NCI-H1417 treated with DMSO at 0.1 percent for 48 hours (cell line): ENCODE measurements at places on chromosomes 3 and 15.

- DNase-seq = no peak
Measured at GRCh38 chr15:49731187-49732099, 110.6 kb downstream of the DTWD1 start.

- DNase-seq = no peak
Measured at GRCh38 chr15:25366058-25366457, 72.8 kb downstream of the UBE3A start.

DNA sequence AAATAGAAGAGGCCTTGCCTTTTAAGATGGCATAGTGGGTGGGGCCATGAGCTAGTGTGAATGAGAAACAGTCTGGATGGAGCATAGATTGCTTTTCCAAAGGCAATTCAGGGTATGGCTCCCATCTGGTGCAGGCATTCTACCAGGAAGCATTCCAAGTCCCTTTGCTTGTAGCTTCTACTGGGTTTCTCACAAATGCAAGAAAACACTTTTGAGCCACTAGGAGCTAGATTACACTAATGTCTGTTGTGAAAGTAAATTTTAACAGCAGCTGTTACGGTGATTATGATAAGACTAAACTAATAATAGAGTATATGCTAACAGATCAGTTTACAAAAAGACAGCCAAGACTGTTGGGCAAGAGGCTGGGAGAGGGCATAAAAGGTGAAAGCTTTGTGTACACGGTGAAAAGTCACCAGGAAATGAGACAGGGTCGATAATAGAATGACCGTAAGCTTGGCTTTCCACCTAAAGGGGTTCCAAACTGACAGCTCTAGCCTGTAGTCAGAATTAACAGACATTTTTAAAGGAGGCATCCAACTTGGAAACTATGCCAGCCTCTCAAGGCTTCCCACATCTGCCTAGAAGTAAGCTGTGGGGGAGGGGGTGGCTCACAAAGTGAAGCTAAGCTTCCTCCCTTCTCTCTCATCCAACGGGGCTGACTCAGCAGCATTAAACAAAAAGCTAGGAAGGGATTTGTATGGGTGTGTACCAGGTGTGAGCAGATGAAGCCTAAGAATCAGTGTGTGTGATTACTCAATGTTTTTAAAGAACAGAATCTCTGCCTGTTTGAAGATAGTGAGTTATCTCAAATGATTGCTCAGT lies 61.1 kb upstream of the GPD1L start:
- no peak for DNase-seq

GRCh38 chr3:172098698-172099494 lies 59.5 kb downstream of the FNDC3B start:
- no peak for DNase-seq

DNA sequence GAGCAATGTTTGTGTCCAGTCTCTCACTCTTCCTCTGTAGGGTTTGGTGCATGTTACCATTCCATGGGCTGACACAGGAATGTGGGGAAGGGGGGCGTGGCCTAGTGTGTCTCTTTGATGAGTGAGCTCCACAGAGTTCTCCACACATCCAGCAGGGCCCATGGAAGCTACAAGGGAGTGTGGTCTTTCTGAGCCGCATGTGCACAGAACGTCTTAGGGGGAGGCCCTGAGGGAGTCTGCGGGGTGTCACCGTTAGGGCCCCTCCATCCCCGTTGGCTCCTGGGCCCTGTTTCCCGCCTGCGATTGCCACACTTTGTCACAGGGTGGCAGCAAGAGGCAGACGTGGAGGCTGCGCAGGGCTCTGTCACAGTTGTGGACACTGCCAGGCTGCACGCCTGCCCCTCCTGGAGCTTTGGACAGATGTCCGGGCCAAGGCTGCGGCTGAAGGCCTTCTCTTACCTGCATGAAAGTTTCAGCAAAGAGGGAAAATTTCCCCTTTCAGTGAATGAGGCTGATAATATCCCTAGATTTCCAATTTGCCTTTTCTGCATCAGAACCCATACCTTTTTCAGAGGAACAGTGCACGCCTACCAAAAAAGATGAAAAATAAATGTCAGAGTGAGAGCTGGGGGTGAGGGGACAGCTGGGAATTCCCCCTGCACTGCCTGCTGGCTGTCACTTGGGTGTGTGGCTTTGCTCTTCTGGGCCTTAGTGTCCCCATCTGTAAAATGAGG lies 24.3 kb downstream of the CACNA2D3 start:
- no peak for DNase-seq

- no peak for DNase-seq
Measured at GRCh38 chr3:171792531-171792930, 17.8 kb downstream of the PLD1 start.

GRCh38 chr3:27628026-27628750 lies 93.9 kb downstream of the EOMES start:
- no peak for DNase-seq

GRCh38 chr15:88650556-88650955 lies 11.7 kb downstream of the ISG20 start:
- DNase-seq = no peak

GRCh38 chr3:127731546-127732289 lies 59.0 kb downstream of the ABTB1 start:
- no peak for DNase-seq

- DNase-seq = no peak
Measured at GRCh38 chr3:127291611-127292010, 3.8 kb upstream of the PRR20G start.

GRCh38 chr15:92071045-92071634 lies 217.6 kb downstream of the SLCO3A1 start:
- DNase-seq = no peak

DNA sequence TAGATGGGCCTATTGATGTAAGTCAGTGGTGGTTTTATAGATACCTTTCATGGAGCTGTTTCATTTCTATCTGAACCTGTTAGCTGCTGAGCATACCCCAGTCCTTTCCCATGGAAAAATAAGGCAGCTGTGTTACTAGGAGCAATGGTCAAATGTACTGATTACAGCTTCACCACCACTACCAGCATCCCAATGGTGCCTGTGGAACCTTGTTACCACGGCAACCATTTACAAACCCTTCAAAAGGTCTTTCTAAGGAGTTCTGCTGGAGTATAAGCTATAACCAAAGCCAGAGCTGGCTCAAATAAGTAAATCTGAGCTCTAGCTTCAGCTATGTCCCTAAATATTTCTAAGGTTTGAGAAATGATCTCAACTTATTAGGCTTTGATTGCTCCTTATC lies 133.4 kb upstream of the ACP3 start:
- DNase-seq = no peak

DNA sequence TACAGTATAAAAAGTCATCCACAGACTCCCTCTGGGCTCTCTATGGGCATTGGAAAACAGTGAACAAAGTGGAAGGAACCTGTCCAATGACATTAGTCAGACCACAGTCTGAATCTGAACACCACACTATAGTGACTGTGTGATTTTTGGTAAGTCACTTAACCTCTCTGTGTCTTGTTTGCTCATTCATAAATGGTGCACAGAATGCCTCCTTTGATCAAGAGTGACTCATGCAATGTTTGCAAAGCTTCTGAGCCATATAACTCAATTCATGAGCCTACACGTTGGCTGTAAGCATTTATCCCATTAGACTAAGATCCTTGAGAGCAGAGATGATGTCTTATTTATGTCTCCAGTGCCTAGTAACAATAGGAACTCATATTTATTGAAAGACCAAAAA lies 46.7 kb downstream of the SV2B start:
- DNase-seq = no peak

GRCh38 chr3:140332131-140332530 lies 345.7 kb upstream of the TRIM42 start:
- no peak for DNase-seq

DNA sequence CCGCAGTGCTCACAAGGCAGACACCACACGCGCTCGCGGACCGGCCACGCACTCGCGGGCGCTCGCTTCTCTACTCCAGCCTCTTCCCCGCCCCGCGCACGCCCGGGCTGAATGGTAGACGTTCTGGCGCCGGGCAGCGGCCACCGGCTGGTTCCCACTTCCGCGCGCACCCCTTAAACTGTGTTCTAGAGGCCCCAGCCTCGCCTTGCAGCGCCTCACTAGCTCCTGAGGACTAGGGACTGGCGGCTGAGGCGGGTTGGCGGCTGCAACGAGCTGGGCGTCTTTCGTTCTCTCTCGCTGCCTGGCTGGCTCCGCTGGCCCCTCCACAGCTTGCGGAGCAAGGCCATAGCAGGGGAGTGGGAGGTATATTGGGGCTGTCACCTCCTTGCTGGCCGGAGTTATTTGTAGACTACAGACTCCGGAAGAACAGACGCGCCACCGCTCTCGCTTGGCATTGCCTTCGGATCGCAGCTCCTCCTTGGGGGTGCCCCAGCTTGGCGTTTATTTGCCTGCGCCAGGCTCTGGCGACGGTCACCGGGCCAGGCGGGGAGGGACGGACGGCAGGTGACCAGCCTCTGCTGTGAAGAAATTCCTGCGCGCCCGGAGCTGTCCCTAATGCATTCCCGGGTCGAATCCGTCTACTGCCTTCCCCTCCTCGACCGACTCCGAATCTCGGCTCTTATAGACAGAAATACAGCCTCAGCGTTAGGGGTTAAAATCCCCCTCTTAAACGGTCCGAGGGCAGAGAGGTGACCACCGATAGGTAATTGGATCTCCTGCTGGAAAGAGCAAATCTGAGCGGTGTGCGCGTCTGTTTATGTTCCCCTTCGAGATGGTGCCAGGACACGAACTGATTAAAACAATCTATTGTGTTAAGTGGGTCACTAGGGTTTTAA lies 1.3 kb downstream of the GREM1 start:
- DNase-seq = no peak

- DNase-seq = no peak
Measured at GRCh38 chr3:39408493-39409372, 2.2 kb downstream of the RPSA start.

GRCh38 chr3:127339928-127340861 lies 52.3 kb upstream of the PRR20G start:
- DNase-seq = no peak

DNA sequence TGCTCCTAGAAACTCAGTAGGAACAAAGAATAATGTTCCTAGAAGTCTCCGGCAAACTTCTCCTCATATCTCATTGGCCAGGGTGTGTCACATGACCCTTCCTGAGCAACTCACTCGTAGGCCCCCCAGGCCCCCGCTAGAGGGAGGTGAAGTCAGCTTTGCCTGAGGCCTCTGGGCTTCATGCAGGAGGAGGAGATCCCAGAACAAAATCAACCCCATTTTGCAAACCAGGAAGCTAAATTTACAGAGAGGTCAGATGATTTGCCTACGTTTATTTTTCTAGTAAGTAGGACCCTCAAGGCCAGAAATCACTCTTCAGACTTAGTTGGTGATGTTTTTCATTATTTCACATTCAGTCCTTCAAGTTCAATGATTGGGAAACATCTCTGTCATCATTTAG lies 99.1 kb downstream of the SSR3 start:
- DNase-seq = no peak

DNA sequence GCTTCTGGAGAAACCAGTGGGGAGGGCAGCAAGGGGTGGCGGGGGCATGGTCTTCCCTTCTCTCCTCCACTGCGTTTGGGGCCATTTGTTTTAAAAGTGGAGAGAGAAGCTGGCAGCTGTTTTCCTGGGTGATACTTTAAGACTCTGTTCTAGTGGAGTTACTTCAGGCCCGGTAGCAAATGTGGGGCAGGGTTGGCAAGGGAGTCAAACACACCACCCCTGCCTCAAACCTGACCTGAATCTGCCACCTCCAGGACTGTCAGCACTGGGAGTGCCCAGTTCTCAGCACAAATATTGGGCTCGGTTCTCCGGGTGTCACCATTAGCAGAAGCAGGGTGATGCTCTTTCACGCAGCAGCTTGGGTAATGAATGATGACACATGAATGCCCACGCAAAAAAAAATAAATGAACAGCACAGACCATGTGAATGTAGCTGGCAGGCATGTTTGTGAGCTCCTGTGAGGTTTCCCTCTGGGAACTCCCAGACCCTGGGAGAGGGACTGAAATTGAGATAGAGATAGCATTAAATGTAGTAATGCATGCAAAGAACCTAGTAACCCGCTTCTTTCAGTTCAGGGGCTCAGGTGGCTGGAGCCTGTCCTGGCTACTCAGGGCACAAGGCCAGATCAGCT lies 424.0 kb downstream of the MCTP2 start:
- no peak for DNase-seq

DNA sequence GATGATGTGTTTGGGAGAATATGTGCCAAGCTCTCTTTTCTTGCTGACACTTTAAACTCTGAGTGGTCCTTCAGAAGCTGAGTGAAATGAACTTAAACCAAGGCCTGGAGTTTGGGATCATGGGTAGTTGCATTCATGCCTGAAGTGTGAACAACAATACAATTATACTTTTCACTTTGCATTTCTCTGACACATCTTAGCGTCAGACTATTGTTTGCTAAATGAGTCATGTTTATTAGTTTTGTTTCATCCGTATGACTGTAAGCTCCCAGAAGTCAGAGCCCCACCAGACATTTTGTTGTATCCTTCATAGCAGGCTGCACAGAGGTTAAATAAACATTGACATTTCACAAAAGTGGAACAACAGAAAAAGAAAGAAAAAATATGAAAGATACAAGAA lies 542.6 kb downstream of the TUSC7 start:
- no peak for DNase-seq
